ENCODE measurements at places on chromosomes 4 and X. TPM values are rescaled to one million over a fixed set of nuclear protein-coding genes. Genes with fewer than 3 reads are reported as not detected.

Gene CLCN5
- total RNA-seq: 14.4 TPM

Gene UGT2B17
- total RNA-seq: not detected

Gene FAAH2
- total RNA-seq: 0.20 TPM

Gene SPATA18
- total RNA-seq: 19.0 TPM

Gene SNX25
- total RNA-seq: 29.2 TPM

Gene IGBP1
- total RNA-seq: 38.2 TPM

Gene PABPC4L
- 0.58 TPM for total RNA-seq

Gene CLDN2
- total RNA-seq: 2.0 TPM

Gene ESX1
- total RNA-seq: 0.84 TPM

Gene SPRY1
- total RNA-seq: 44.5 TPM

Gene GAGE12E
- not detected for total RNA-seq

Gene XKRX
- not detected for total RNA-seq

Gene CLTRN
- total RNA-seq: 1.0 TPM

Gene EDNRA
- 9.3 TPM for total RNA-seq

Gene GBA3
- total RNA-seq: not detected

Gene FMR1NB
- not detected for total RNA-seq

Gene COQ2
- 8.7 TPM for total RNA-seq

Gene TMEM35A
- total RNA-seq: 0.89 TPM

Gene VCX
- not detected for total RNA-seq

Gene NAP1L3
- total RNA-seq: 10.8 TPM

Gene CT45A2
- total RNA-seq: not detected

Gene LAMTOR3
- total RNA-seq: 53.9 TPM

Gene TCEAL6
- total RNA-seq: not detected

All from astrocyte (in vitro differentiated cells and primary cell).